ENCODE measurements at places on chromosomes 6 and 20.

DNA sequence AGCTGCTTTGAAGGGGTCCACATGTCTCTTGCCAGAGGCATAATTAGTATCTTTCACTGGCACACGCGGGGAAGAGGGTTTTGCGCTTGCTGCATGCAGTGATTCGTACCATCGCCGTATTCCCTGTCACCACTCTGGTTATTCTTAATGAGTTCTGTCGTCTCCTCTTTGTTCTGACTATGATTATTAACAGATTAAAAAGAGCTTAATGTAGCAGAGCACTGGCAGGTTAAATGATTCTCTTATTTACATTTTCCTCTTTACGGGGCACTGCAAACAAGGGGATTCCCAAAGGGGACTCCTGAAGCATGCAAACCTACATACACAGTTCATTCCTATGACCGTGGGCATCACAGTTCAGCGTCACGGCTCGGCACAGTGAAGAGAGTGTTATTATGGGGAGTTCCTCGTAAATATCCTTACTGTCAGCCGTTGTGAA, 204.8 kb downstream of the DTNBP1 start:
- DNase-seq = no peak

- DNase-seq = no peak
Observed at GRCh38 chr6:163228041-163228440, 186.5 kb upstream of the QKI start.

GRCh38 chr6:13235339-13235738, 93.0 kb downstream of the TBC1D7 start:
- DNase-seq = no peak

DNA sequence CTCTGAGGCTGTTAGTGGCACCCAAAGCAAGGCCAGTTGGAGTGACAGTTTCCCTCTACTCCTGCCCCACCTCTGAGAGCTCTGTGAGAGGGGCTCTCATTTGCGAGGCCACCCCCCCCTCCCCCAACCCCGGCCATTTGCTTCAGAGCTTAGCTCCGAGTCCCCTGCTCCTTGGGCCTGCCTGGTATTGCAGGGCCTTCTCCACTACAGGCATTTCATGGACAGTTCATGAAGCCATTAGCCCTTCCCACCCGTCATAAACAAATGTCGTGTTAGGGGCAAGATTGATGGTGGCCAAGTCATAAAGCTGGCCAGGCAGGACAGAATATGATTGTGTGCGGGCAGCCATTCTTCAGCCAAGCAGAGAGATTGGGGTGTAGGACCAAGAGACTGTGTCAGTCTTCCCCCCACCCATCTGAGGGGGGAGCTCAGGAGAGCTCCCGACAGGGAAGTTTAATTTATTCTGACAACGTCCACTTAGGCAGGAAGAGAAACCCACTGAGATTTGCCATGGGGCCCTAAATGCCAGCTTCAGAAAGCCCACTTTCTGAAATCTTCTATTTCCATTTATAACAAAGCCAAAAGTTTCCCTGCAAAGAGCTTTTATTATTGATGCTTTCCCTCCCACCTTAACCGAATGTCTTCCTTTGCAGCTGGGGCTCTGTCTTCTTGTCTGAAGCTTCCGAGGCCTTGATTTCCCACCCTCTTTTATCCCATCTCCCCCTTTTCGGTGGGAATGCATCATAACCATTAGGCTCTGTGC, 7.2 kb downstream of the FOXC1 start:
- no peak for DNase-seq

GRCh38 chr6:42795651-42796050, 13.8 kb downstream of the BICRAL start:
- DNase-seq = no peak

GRCh38 chr20:17589161-17589834, 19.4 kb downstream of the DSTN start:
- DNase-seq = no peak

DNA sequence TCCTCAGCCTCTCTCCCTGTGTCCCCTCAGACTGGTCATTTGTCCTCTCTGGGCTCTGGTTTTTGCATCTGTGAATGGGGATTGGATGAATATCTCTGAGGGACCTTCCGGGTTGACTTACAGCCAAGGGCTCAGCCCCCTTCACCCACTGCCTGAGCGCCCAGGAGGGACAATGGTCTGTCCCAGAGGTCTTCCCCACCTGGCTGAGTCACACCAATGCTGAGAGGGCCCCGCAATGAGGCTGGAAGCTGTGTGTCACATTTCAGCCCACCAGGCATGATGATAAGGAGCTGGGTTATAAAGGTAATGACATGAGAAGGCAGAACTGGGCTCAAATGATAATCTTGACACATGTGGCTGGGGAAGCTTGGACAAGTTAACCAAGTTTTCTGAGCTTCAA, 70.5 kb downstream of the TOX2 start:
- no peak for DNase-seq

GRCh38 chr6:110810896-110811586, 4.2 kb downstream of the CDK19 start:
- DNase-seq = no peak

- DNase-seq = no peak
Observed at GRCh38 chr6:26260725-26261490, 104.1 kb upstream of the BTN3A2 start.

GRCh38 chr6:134436950-134437349, 119.0 kb upstream of the SGK1 start:
- no peak for DNase-seq

DNA sequence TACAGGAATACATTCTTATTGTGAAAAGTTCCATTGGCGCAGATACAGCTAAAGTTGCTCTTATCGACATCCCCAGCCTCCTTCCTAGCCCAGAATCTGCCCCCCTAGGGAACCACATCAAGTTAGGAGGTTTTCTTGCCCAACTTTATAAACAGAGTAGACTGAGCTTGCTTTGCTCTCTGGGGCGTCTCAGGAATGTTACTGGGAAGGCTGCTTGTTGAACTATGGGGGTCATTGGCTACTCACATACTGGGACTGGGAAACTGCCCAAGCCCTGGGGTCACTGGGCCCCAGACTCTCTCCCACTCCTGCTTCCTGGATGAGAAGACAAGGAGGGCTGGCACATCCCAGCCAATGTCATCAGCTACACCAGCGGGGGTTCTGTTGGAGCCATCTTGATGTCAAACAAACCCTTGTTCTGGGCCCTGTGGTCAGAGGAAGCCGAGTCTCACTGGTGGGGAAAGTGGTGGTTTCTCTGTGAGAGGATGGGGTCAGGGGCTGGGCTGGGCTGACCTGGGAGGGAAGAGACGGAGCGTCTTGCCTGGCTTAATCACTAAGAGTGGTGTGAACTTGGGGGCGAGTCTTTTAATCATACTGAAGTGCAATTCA, 26.0 kb downstream of the BPIFB4 start:
- no peak for DNase-seq

GRCh38 chr6:151721671-151722070, 85.8 kb upstream of the ESR1 start:
- DNase-seq = no peak

DNA sequence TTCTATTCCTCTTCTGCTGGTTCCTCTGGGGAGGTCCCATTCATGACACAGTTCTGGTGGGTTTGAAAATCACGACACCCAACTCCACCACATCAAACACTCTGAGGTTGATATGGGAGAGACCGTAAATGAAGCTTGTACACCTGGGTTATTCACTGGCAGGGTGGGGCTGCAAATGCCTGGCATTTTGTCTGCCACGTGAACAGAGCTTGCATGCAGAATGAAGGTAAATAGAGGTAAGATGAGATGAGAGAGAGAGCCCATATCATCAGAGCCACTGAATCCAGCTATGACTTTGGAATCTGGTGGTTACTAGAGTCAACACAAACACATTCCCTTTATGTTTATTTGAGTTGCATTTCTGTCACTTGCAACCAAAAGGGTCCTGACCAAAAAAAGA, 97.4 kb downstream of the BANF2 start:
- DNase-seq = no peak

DNA sequence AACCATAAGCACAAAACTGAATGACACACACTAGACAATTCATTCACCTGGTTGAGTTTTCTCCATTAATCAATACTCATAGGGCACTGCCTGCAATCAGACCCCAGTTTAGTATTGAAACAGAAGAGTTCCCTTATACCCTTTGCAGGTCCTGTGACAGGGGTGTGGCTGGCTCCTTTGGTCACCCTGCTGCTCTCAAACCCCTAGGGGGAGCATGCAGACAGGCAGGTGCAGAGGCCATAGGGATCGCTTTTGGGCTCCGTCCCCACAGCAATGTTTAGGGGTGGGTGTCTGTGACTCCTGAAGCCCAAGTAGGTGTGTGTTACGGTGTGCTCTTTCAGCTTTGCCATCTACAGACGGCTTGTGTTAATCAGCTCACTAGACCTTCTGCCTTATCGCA, 210.4 kb downstream of the CENPW start:
- no peak for DNase-seq

GRCh38 chr20:53773792-53774401, 180.3 kb upstream of the ZNF217 start:
- no peak for DNase-seq

GRCh38 chr20:20946122-20946759, 159.9 kb downstream of the LINC00237 start:
- no peak for DNase-seq

GRCh38 chr20:63736893-63737694, 630 bp downstream of the LIME1 start:
- peak; percentile 69 for DNase-seq

DNA sequence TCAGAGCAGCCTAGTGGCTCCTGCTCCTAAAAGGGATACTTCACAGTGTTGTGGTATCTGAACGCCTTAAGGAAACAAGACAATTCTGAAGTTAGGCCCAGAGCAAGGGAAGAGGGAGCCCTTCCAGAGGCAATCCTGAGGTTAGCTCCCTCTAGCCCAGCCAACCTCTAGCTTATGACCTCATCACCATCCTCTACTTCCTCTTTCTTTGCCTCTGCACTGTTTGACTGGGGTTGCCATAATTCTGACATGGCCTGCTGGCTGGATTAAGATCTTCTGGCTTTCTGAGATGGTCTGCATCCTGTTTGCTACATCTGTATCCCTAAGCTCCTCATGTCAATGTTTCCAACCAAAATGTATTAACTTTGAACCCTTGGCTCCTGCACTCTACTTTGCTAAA, 23.3 kb upstream of the BMP2 start:
- DNase-seq = no peak

- no peak for DNase-seq
Observed at GRCh38 chr20:43799150-43799711, 72.4 kb upstream of the GTSF1L start.

GRCh38 chr6:125950293-125950692, 6.3 kb upstream of the HINT3 start:
- DNase-seq = no peak
